CD4-positive, alpha-beta T cell treated with Interleukin-15 for 4 hours (primary cell): ENCODE measurements at places on chromosomes 2 and 18.

DNA sequence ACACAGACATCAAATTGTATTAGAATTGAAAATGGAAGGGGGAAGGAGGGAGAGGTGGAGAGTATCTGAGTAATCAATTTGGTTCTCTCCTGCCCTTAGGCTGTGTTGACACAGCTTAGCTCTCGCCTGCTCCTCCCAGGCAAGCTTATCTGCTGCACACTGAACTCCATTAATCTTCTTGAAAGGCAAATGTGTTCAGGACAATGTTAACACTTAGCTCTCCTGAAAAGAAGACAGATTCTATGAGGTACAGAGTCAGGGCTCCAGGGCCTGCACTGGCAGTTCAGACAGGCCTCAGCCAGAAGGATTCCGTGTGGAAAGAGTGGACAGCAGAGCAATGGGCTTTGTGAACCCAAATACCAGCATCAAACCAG is 430.0 kb upstream of the TNP1 start:
- DNase-seq: no peak

GRCh38 chr2:143128681-143129580 is at the start of gene ARHGAP15:
TSS of gene ARHGAP15 (plus strand) at chr2:143129419.
- DNase-seq: peak; percentile 84

DNA sequence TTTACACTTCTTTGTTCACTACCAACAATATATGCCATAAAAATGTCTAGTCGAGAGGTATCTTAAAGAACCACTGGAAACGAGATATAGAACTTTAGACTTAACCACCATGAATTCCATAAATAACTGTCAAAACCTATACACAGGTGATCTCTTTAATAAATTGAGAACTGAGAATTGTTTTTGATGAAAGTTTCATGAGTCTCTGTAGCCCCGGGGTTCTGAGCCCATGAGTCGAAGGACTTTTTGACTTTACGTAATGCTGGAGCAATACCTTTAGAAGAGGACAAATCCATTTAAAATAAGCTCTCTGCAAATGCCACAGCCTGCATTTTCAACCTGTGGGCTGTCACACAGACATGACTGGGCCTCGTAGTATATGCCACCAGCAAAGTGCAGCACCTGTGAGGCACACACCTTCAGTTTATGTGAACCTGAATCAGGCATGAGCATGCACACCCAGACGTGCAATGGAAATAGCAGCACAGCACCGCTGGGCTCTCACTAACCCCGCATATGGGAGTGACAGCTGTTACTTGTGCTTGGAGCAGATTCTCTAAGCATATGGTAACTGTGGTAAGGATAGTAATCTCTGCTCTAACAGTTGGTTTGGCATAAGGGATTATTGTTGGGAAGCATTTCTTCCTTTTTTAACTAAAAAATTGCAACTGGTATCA is 383.2 kb downstream of the SOCS6 start:
- peak; percentile 37 for DNase-seq

DNA sequence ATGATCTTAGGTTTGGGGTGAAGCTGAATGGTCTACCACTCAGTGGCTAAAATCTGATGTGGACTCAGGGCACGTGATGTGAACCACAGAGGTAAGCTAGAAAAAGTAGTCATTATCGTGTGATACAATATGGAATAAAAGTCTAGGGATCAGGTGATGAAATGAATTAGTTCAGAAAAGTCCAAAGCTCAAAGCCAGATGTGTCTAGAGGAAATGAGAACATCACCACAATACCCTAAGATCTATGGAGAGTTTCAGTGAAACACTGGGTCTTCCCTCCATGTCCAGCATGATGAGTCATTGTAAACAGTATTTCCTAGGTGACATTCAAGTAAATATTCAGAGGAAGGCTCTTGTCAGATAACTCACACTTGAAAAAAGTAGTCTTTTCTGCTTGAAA is 1257.4 kb upstream of the ZEB2 start:
- DNase-seq: no peak

GRCh38 chr2:82795446-82795845 is 1663.6 kb downstream of the SUCLG1 start:
- no peak for DNase-seq

GRCh38 chr2:232389327-232389726 is 10.8 kb downstream of the ALPP start:
- DNase-seq: no peak

DNA sequence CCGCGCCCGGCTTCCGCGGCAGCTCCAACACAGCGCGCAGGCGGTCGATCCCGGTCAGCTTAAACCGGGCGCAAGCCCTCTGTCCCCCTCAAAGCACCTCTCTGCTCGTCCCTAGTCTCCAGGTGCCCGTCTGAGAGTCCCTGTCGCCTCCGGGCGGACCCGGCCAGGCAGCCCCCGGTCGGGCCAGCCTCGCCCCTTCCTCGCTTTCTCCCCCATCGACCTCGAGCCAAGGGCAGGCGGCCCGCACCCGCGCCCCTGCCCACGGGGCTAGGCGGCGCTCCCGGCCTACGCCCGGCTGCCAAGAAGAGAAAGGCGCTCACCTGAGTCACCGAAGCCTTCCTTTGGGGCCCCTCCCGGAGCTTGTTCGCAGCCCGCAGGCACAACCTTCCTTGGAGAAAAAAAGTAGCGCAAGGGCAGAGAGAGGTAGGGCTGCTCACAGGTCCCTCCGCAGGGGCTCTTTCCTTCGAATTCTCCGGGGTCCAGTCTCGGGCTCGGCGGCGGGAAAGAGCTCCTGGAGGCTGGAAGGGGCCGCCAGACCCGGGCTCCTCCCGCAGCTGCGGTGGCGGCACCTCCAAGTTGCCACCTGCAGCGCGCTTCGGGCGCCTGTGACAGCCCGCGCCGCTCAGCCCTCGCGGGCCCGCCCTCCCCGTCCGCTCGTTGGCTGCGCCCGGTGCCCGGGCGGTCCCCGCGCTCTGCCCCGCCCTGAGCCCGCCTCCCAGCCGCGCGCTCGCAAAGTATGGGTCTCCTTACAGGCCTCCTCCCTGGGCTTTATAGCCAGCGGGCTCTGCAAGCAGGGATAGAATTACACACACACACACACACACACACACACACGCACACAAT is 86.5 kb upstream of the EPB41L3 start:
- no peak for DNase-seq

- no peak for DNase-seq
These were observed 91.7 kb upstream of the RAB6C start for GRCh38 chr2:129887688-129888266.

- DNase-seq: no peak
These were observed 1354.5 kb upstream of the ZEB2 start for GRCh38 chr2:145874466-145874865.

- no peak for DNase-seq
These were observed 21.3 kb upstream of the ARL5A start for GRCh38 chr2:151849413-151850010.

GRCh38 chr2:238238311-238238765 is 1.5 kb downstream of the HES6 start:
- no peak for DNase-seq

- no peak for DNase-seq
These were observed 85.8 kb downstream of the EPAS1 start for GRCh38 chr2:46383113-46383395.

- DNase-seq: no peak
These were observed 298.1 kb downstream of the CBLN2 start for GRCh38 chr18:72246076-72246475.

GRCh38 chr2:204849892-204850291 is 304.6 kb downstream of the PARD3B start:
- no peak for DNase-seq
